ENCODE measurements at places on chromosomes 11 and 22. TPM values are rescaled to one million over a fixed set of nuclear protein-coding genes. Genes with fewer than 3 reads are reported as not detected.

- DNase-seq, result peak; percentile 93
Observed at GRCh38 chr11:14643697-14644225, at the start of gene PDE3B. PDE3B (plus strand) TSS chr11:14643804; CDS start chr11:14644076, 272 bp downstream.

DNA sequence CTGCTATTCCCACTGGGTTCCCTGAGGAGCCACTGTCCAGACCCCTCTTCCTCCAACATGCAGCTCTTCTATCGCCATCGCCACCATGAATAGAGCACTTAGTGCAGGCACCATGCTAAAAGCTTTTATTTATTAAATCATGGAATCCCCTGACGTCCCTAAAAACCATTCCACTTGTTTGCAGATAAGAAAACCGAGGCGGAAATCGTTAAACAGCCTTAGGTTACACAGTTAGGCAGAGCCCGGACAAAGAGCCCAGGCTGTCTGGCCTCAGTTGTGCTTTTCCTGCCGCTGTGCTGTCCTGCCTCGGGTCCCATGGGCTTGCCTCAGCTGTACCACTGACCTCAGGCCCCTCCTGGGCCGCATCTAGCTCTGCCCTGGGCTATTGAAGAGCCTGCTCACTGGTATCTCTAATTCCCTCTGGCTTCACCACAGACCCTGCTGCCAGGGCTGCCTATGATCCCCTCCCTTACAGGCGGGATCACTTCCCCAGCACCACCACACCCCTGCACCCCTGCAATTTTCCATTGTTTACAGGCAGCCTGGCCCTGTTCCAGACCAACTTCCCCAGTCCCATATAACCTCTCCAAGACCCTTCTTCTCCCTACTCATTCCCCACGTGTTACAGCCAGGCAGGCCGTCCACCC, 13.0 kb upstream of the TUB start:
- no peak for DNase-seq

- DNase-seq, result no peak
Observed at GRCh38 chr11:47270331-47271271, 668 bp downstream of the MADD start.

The EIF4G2 gene
- 752 TPM for total RNA-seq

The ARHGAP20 gene
- total RNA-seq, result 0.46 TPM

The BEST1 gene
- total RNA-seq, result 1.9 TPM

GRCh38 chr11:134654161-134654915, 242.3 kb upstream of the B3GAT1 start:
- no peak for DNase-seq

DNA sequence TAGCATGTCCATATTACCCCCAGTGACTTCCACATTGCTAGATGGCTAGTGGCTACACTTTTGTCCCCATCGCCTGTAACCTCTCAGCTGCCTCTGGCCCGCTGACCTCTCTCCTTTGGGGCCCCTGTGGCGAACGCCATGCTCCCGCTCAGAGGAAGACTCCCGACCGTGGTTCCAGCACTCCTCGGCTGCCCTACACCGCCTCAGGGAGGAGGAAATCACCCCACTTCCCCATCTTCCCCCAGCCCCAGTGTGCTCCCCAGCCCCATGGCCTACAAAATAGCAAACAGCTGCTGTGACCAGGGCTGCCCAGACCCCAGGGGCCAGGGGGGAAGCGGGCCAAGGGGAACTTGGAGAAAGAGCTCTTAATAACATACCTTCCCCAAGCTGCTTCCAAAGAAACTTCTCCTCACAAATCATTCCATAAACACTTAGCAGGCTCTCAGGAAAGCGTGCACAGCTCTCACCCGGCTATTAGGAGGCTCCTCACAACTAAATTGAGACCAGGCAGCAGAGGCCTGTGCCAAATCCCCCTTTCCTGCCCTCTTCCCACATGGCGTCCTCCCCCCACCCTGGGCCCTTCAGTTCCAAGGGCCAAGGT, 63.5 kb upstream of the WNT11 start:
- peak; percentile 53 for DNase-seq
